ENCODE measurements at places on chromosomes 7 and 10. TPM values are rescaled to one million over a fixed set of nuclear protein-coding genes. Genes with fewer than 3 reads are reported as not detected.
A peak's percentile ranks its signal among the peaks of the same experiment; 100 is the strongest.

Gene DDX21
- total RNA-seq, result 55.5 TPM

Gene PNLIPRP3
- total RNA-seq, result not detected

Gene GRM3
- not detected for total RNA-seq

Gene MRLN
- total RNA-seq, result not detected

Gene GPC2
- total RNA-seq, result 39.0 TPM

Gene NEBL
- total RNA-seq, result 0.26 TPM

Gene NPY
- total RNA-seq, result not detected

Gene ATRNL1
- not detected for total RNA-seq

Gene GALNT17
- total RNA-seq, result not detected

Gene LBX1
- not detected for total RNA-seq

GRCh38 chr10:21292763-21293517 lies 232.5 kb downstream of the SKIDA1 start:
- no peak for DNase-seq

DNA sequence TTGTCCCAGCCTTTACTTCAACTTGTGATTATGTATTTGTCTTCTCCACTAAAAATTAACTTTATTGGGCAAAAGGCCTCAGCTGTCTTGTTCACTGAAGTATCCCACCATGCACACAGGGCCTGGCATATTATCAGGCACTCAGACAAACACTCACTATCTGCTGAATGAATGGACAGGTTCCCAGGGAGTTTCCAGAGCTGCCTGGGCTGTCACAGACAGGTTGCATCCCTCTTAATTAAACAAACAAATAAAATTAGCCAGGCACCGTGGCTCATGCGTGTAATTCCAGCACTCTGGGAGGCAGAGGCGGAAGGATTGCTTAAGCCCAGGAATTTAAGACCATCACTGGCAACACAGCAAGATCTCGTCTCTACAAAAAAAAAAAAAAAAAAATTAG lies 1.5 kb upstream of the TSPAN14 start:
- DNase-seq, result no peak

DNA sequence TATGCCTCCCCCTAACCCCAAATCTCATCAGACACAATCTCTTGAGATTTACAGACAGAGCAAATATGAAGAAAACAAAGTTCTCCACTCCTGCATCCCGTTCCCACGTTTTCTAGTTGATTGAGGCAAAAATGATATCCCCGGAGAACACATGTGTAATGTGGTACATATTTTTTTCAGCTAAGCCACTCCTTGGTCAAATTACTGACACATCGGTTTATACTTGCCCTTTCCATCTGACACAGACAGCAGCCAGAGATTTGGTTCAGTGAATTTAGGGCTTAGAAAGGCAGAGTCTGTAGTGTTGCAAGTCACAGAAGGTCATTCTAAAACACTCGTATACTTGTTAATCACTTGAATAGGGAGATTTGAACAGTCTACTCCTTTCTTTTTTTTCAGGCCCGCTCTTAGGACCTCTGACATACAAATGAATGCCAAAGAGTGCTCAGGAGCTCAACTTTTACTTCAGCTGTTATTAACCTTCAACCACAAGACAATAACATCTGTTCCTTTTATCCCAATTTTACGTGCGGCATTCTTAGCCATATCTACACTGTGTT lies 1.8 kb upstream of the DDX50 start:
- no peak for DNase-seq

- no peak for DNase-seq
These were observed 136.4 kb downstream of the VTI1A start for GRCh38 chr10:112583236-112583939.

- no peak for DNase-seq
These were observed 137.3 kb downstream of the TCF7L2 start for GRCh38 chr10:113087165-113088029.

- no peak for DNase-seq
These were observed 88.8 kb downstream of the OAT start for GRCh38 chr10:124329941-124330340.

DNA sequence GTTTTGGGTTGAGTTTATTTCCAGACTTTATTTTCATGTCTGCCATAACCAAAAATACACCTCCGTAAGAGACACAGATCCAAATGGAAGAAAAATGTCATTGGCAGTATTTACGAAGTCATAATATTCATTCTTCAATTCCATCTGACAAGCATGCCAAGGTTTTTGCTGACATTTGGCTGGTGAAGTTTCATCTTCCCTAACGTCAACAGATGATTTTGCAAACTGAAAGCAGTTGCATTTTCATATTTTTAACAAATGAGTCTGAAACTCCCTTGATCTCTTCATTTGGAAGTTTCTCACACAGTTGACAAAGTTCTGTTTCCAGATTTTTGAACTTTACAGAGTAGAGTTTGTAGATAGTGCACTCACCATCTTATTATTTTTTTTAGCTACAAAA lies 114.5 kb downstream of the CALN1 start:
- no peak for DNase-seq

GRCh38 chr7:156907656-156908055 lies 14.7 kb upstream of the LMBR1 start:
- no peak for DNase-seq

- no peak for DNase-seq
These were observed 75.7 kb downstream of the CDH23 start for GRCh38 chr10:71472466-71472865.

GRCh38 chr10:4181081-4181480 lies 396.1 kb upstream of the KLF6 start:
- DNase-seq, result no peak

DNA sequence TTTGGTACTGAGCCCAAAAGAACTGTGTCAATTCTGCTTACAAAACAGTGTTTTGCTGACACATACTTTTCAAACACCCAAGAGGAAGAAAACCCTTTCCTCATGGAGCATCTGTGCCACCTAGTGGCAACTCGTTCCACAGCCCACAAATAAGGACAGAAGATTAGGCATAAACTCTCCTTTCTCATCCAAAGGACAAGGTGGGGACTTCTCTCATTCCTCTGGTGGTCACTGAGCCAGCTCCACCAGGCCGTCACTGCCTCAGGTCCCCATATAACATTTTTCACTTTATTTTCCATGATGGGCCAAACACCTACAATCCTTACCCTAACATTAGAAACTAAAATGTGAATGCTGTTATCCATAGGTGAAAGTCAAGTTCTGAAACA lies 76.9 kb downstream of the RNF216 start:
- DNase-seq, result peak; percentile 76

DNA sequence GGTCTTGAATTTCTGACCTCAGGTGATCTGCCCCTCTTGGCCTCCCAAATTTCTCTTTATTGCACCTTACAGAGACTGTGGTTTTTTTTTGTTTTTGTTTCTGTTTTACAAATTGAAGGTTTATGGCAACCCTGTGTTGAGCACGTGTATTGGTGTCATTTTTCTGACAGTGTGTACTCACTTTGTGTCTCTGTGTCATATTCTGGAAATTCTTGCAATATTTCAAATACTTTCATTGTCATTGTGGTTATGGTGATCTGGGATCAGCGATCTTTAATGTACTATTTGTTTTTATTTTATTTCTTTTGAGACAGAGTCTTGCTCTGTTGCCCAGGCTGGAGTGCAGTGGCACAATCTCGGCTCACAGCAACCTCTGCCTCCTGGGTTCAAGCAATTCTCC lies 89.8 kb downstream of the PRTFDC1 start:
- no peak for DNase-seq

GRCh38 chr7:29879609-29880008 lies 73.3 kb downstream of the WIPF3 start:
- no peak for DNase-seq

DNA sequence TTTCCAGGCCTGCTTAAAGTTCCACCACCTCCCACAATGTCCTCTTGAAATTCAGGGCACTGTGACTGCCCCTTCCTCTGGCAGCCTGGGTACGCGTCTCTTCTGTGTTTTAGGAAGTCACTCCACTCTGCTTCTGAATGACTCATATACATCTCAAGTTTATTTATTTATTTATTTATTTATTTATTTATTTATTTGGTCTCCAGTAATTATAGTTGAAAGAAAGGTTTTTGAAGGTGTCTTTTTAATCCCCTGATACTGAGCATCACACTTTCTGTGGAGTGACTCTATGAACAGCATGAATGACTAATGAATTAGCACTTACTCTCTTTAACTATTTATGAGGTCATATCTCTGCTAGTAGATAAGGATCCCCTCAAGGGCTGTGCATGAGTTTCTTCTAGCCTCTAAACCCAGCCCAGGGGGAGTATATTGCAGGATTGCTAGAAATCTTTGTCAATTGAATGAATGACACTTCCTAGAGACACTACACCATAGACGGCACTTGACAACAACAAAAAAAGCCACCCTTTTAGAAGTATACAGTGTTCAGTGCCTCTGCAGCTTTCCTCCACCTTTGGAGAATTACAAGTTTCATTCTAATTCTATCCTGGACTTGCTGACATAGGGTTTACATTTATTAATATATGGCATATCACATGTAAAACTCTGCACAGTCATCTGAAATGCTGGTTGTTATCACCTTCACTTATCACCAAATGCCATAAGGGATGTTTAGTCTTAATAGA lies 2.1 kb downstream of the MACC1 start:
- DNase-seq, result no peak

- peak; percentile 7 for DNase-seq
These were observed 214.0 kb downstream of the MDFIC start for GRCh38 chr7:115135769-115136410.

GRCh38 chr7:85115862-85116261 lies 71.0 kb downstream of the SEMA3D start:
- DNase-seq, result no peak

GRCh38 chr7:33336820-33337219 lies 207.5 kb downstream of the BBS9 start:
- DNase-seq, result no peak

DNA sequence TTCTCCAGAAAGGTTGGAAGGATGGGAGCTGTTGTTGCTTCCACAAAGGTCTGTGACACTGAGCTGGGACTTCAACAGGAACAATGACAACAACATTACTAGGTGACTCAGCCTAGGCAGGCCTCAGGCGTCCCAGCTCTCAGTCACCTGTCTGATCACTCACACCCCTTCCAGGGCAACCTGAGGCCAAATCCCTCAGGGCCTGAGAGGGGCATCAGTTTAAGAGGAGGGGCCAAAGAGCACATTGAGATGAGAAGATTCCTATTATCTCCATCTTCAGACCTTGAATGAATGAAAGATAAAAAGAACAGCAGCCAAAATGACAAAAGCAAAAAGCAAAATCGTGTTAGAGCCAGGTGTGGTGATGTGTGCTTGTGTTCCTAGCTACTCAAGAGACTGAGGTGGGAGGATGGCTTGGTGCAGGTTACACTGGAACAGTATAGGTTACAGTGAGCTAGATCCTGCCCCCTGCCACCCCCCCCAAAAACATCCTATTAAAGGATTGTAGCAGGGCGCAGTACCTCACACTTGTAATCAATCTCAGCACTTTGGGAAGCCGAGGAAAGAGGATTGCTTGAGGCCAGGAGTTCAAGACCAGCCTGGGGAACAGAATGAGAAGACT lies at the start of gene ATG9B:
ATG9B (minus strand) TSS at position 60 of the 622 bp plus-strand sequence. CDS start 71 bp downstream, outside the sequence.
- no peak for DNase-seq

DNA sequence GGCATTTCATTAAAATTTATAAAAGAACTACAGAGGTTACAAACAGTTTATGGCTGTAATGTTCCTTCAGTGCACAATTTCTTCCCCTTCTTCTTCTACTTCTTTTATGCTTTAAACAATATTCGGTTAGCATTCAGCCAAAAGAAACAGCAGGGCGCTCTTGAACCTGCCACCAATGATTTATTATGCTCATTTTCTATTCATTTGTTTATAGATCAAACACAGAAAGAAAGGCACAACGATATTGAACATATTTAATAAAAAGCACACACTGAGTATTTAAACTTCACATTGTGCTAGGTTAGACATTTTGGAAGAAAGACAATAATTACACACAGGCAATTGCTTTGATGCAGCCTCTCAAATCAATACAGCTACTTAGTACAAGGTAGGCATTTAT lies 1025.8 kb upstream of the LRRN3 start:
- no peak for DNase-seq

GRCh38 chr10:60611291-60611747 lies 167.0 kb upstream of the CDK1 start:
- no peak for DNase-seq

DNA sequence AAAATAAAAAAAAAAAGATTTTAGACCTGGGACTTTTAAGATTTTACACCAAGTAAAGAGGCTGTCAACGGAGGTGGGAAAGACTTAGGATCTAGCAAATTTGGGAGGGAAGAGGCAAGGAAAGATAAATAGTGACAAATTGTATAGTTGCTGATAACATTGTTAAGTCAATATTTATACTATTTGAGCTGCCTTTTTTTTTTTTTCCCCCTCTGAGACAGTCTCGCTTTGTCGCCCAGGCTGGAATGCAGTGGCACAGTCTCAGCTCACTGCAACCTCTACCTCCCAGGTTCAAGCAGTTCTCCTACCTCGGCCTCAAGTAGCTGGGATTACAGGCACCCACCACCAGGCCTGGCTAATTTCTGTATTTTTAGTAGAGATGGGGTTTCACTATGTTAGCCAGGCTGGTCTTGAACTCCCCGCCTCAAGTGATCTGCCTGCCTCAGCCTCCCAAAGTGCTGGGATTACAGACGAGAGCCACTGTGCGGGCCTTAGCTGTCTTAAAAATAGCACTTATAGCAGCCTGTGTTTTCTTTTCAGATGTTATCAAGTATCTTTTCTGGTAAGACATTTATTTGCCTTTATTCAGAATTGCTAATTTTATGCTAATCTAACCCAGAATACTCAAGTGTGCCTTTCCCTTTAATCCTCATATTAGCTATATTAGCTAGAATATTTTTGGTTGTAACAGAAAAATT lies 94.5 kb downstream of the MMRN2 start:
- DNase-seq, result no peak

Data from naive thymus-derived CD8-positive, alpha-beta T cell (primary cell).